ENCODE measurements at places on chromosomes 11 and 22.

DNA sequence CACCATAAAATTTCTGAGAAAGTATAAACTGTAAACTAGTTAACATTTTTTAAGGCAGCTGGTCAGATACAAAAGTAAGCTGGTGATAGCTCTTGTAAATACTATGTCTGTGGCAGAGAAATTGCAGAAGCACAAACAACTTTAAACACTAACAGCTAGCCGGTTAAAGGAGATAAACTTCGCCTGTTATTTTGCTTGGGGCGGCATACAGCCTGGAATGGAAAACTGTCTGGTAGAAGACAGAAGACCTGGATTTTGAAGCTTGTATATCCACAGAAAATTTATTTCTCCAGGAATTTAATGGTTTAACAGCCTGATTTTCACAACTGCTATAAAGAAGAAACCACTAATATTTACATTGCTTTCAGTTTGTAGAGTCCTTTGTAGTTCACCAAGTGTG, 65.3 kb upstream of the FIBIN start:
- DNase-seq, result no peak

DNA sequence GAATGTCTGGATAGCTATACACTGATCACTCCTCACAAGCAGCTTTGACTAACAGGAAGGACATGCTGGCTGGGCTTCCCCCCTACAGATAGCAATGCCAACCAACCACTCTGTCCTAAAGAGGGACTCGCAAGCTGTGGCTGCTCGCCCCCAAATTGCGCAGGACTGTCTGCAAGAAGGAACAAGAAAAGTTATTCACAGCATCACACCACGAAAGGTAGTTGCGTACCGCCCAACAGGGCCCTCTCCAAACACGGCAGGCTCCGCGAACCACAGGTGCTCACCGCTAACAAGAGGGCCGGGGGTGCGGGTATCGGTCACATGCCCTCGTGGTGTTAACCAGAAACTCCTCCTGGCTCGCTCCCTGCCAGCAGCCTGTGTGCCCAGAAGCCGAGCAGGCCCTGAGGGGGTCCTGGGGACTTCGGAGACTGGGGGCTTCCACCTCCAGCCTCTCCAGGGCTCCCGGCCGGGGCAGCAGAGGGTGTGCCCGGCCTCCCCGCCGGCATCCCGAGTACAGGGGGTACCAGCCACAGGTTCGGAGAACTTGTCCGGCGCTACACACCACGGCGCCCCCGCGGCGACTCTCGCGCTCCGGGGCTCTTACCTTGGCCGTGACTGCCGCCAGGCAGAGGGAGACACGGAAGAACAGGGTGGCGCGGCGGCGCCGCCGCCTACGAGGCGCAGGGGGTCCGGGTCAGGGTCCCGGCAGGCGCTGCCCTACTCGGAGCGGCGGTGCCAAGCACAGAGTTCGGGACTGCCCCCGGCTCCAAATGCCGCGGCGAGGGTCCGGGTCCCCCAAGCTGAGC, 682 bp downstream of the LARGE1 start:
- no peak for DNase-seq

DNA sequence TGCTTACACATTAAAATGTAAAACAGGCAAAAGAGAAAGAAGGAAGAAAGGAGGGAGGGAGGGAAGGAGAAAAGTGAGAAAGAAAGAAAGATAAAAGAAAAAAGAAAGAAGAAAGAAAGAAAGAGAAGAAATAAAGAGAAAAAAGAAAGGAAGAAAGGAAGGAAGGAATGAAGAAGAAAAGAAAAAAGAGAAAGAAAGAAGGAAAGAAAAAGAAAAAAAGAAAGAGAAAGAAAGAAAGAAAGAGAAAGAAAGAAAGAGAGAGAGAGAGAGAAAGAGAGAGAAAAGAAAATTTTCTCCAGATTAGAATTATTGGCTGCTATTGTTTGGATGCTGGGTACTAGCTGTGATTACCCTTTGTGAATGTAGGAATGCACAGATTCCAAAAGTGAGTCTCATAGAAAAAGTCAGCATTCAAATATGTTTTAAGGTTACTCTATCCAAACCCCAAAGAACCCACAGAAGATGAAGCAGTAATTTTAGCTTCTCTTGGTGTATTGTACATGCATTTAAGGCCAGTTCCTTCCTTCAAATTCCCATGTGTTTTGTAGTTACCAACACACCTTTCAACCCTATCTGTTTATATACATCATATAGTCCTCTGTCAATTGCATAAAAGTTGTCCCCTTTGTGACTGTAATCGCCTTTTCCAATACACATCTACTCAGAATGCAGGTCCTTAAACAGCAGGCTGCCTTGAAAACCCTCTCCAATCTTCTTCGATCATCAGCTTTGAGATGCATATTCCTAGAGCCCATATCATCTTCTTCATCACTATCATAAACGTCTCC, 789 bp upstream of the FAM111A start:
- DNase-seq, result no peak

- DNase-seq, result no peak
Measured at GRCh38 chr11:16741473-16741872, 3.0 kb downstream of the C11orf58 start.

DNA sequence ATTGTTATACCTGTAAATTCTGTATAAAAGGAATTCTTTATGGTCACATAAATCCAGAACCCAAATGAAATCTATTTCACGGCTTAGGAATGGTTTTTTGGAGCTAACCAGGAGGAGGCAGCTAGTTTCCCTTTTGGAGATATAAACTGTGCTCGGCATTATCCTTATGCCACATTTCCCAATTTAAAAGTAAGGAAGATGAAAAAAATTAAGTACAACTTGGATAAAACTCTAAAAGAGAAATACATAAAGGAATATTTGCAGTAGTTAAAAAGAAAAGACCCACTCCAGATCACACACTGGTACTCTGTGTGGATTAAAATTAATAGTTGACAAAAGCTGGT, 17.7 kb downstream of the DLAT start:
- no peak for DNase-seq

GRCh38 chr22:50600538-50600937, at the start of gene MAPK8IP2:
Gene MAPK8IP2 (plus strand): TSS chr22:50600793. CDS start chr22:50600819, 26 bp downstream.
- DNase-seq, result no peak

DNA sequence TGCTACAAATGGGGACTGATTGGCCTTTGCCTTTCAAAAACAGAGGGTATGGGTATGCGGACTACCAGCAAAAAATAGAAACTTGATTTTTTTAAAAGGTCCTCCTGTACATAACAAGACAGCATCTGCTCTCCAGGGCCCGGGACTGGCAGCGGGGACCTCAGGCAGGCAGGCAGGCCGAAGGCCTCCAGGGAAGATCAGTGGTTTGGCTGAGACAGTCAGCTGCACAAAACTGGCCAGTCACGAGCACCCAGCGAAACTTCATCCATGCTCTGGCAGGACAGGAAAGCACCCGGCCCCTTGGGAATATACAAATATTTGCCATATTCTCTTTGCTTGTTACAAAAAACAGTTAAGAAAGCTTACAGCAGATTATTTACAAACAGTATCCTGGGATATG, 11.0 kb downstream of the RPL27A start:
- DNase-seq, result no peak

GRCh38 chr22:27880778-27881394, 38.2 kb downstream of the PITPNB start:
- DNase-seq, result no peak

GRCh38 chr22:34068001-34068400, 147.7 kb upstream of the LARGE1 start:
- DNase-seq, result no peak

GRCh38 chr11:17894929-17895658, 117.8 kb downstream of the SERGEF start:
- DNase-seq, result no peak

DNA sequence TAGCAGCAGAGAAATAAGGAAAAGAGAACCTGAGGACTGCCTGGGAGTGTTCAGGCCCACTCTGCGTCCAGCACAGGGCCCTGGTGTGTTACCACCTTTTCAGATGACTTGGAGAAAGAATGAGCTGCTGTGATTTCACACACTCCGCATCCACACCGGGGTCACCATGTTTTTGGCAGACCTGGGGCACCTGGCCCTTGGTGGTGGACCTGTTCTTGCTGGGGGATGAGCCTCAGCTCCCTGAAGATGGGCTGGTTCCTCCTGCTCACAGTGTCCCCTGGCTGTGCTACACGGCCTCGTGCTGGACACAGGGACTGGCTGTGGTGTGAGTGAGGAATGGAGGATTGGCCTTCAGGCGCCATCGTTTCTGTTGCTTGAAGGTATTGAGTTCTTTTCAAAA, 1381.4 kb downstream of the TBC1D22A start:
- no peak for DNase-seq

DNA sequence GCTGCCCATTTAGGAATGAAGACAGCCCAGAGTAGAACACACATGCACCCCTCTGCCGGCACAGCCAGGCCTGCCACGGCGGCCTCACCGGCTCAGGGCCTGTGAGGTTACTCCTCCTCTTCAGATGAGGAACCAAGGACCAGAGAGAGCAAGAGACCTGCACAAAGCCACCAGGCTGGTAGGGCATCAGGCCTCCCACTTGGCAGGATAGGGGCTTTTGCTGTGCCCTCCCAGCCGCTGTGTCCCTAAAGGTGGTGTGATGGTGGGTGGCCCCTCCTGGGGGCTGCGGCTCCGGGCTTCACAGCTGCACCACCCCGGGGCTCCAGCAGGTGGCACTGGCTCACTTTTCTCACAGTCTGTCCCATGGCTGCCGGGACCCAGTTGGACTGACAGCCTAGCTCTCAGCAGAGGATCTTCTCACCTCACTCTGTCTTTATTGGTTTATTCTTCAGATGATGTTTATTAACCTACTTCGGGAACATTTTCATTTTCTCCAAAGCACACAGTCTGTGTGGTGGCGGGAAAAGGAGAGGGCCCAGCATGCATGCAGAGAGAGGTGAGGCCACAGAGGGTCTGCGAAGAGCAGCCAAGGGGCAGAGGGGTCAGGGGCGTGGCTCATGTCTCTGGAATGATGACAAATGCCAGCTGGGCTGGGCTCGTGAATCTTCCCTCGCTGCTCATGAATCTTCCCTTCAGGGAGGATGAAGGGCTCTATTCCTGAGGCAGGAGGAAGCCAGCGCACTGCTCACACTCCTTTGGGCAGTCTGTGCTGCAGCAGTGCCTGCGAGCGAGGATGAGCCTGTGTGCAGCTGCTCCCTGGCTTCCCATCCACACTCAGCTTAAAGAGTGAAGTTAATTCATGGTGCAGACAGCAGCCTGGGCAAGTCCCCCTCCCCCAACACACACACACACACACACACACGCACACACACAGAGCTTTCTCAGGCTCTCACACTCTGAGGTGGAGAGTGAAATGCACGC, 101.1 kb upstream of the PITPNB start:
- DNase-seq, result peak; percentile 61

DNA sequence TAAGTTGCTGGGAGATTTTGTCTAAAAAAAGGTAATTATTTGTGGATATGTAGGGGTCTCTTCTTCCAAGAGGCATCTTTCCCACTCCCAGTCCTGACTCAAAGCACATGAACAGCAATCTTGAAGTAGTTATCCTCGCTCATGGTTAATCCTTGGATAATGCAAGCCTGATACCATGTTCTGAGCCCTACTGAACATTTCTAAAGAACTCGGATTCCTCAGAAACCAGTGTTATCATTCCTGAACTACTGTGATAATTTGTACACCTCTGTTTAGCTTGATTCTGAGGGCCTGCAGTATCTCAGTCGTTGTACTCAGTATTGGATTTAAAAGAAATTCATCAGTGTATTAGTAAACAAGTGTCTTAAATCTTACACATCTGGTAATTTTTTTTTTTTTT, 22.3 kb upstream of the RCE1 start:
- no peak for DNase-seq
